ENCODE measurements at places on chromosomes 5 and 9.

GRCh38 chr9:129716091-129716490, 36.8 kb downstream of the PTGES start:
- no peak for DNase-seq
- H3K27me3 ChIP-seq: peaks cover 7% of the 10 kb centered on the region

DNA sequence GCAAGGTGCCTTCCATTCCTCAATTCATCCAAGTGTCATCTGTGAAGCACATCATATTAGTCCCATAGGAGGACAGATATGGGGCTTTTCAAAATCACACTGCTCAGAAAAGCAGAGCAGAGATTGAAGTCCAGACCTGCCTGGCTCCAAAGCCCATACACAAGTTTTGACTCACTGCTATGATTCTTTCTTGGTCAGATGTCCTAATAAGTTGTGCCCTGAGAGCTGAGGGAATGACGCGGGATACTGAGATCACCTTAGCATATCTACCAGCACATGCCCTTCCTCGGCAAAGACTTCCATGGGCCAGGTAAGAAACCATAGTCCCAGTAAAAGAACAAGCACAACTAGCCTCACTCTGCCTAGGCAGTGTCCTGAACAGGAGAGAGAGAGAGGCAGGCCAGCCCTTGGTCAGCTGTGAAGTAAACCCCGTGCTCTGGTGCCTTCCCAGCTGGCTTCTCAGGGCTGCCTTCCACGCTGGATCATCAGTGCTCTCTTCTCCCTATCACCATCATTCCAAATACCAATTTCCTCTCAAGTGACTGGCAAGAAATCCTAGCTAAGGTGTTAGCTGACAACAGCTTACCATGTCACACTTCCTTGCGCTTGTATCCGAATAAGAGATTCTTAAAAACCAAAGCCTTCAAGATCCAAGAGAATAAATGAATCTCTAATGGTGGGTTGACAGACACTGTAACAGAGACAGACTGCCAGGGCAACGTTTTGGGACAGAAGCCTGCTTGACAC, 73.2 kb downstream of the SIL1 start:
- H3K36me3 ChIP-seq: peaks cover 14% of the 10 kb centered on the region
- H3K4me1 ChIP-seq: peaks cover 9% of the 10 kb centered on the region
- DNase-seq: no peak
- no peak overlapping the region for H3K27ac ChIP-seq
- H3K4me3 ChIP-seq: no peak overlapping the region

- no peak overlapping the region for H3K4me3 ChIP-seq
- no peaks in the 10 kb centered on the region for H3K27me3 ChIP-seq
- no peak for DNase-seq
These were observed 404.8 kb downstream of the TLR4 start for GRCh38 chr9:118108971-118109370.

DNA sequence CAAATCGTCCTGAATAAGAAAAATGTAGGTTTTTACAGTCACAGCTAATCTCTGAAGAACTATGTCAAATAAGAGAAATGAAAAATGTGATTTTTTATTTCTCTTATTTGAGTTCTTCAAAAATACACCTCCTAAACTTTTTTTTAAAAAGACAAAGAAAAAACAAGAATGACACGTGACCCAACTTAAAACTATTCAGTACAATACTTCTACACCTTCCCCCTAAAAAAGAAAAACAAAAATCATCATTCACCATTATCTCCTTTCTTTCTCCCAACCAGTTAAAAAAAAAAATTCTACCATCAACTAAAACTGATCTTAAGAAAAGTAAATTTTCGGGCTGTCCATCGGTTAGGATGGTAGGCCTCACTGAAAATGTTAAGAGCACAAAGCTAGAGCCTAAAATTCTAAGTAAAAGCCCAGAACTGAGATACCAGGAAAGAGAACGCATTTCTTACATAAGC, 2.1 kb downstream of the RNF145 start:
- no peak for DNase-seq
- H3K36me3 ChIP-seq: peaks cover 7% of the 10 kb centered on the region
- no peaks in the 10 kb centered on the region for H3K27me3 ChIP-seq
- H3K4me1 ChIP-seq: peaks cover 52% of the 10 kb centered on the region

DNA sequence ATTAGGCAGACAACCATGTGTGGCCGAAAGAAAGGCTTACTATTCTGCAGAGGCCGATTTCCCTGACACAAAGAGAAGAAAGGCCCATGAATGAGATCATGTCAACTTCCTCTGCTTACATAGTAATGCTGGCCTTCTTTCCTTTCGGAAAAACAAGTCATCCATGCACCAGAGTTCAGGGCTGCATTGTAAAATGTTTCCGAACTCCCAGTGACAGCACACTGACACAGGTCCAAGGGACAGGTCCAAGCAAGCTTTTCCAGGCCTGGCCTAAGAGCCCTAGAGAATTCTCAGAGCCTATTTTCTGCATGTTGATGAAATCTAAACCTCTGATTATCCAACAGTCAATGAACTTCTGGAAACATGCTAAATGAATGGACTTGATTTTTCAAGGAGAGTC, 140.9 kb downstream of the ZNF608 start:
- H3K36me3 ChIP-seq: peaks cover 8% of the 10 kb centered on the region
- DNase-seq: no peak
- H3K4me3 ChIP-seq: peak overlapping the region; percentile 41
- peaks cover 14% of the 10 kb centered on the region for H3K4me1 ChIP-seq
- H3K27ac ChIP-seq: peak overlapping the region; percentile 54

DNA sequence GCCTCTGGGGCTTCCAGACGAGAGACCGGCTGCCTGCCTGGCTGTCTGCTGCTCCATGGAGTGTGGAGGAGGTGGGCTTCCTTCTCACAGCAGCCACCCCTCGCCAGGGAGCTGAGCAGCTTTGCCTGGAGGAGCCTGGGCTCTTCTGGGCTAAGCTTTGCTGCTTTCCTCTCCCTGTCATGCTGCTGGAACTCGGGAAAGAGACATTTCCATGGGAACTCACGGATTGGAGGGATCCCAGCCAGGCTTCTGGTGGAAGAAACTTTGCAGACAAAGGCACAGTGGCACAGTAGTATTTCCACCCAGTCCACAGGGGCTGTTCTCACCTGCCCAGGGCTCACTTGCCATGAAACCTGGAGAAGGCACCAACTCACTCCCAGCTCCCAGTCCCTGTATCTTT, 5.6 kb upstream of the NTNG2 start:
- peaks cover 14% of the 10 kb centered on the region for H3K4me1 ChIP-seq
- H3K27me3 ChIP-seq: peaks cover 86% of the 10 kb centered on the region
- no peak overlapping the region for H3K4me3 ChIP-seq
- H3K27ac ChIP-seq: no peak overlapping the region
- H3K36me3 ChIP-seq: no peaks in the 10 kb centered on the region

DNA sequence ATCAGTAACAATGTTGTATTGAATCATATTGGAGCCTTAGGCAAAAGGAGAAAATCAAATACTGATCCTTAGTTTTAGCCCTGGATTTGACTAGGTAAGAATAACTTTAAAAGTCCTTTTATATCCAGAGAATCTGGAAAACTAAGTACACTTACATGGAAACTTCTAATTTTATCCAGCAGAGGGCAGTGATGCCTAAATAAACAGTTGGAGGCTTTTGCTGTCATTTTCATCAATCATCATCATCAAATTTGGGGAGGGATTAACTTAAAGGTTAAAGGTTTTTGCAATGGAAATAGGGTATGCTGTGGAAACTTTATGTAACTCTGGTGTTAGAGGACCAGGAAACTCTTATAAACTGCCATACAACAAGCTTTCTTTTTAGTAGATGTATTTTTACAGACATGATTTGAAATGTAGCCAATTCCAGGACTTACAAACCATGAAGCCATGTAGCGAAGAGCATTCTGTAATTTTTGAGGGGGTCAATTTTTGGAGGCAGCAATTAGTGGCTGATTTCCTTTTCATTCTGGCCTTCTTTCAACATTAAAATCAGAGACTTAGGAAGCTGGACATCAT, 112.7 kb downstream of the OSTF1 start:
- H3K4me1 ChIP-seq: no peaks in the 10 kb centered on the region
- no peak overlapping the region for H3K27ac ChIP-seq
- H3K27me3 ChIP-seq: no peaks in the 10 kb centered on the region

- H3K27ac ChIP-seq: no peak overlapping the region
- H3K36me3 ChIP-seq: peaks cover 3% of the 10 kb centered on the region
- peaks cover 5% of the 10 kb centered on the region for H3K4me1 ChIP-seq
- no peaks in the 10 kb centered on the region for H3K27me3 ChIP-seq
- H3K4me3 ChIP-seq: no peak overlapping the region
These were observed 140.6 kb downstream of the COMMD10 start for GRCh38 chr5:116225281-116225922.

- H3K36me3 ChIP-seq: no peaks in the 10 kb centered on the region
- H3K4me3 ChIP-seq: peak within 1 kb of the TSS; percentile 89
- H3K27ac ChIP-seq: peak within 1 kb of the TSS; percentile 91
- peak; percentile 83 for DNase-seq
- H3K27me3 ChIP-seq: peaks cover 65% of the 10 kb centered on the region
These were observed at the start of gene F2RL1 for GRCh38 chr5:76818844-76819831. TSS of gene F2RL1 (plus strand) at chr5:76819030. CDS start at chr5:76819183, 153 bp downstream.

- no peak for DNase-seq
- H3K27me3 ChIP-seq: no peaks in the 10 kb centered on the region
- peaks cover 20% of the 10 kb centered on the region for H3K4me1 ChIP-seq
- H3K36me3 ChIP-seq: no peaks in the 10 kb centered on the region
- peak overlapping the region; percentile 83 for H3K27ac ChIP-seq
- no peak overlapping the region for H3K4me3 ChIP-seq
These were observed 90.3 kb upstream of the ZNF366 start for GRCh38 chr5:72597456-72597948.

GRCh38 chr5:178589180-178590140, 733 bp downstream of the COL23A1 start:
- H3K27ac ChIP-seq: no peak overlapping the region
- H3K36me3 ChIP-seq: peaks cover 11% of the 10 kb centered on the region
- DNase-seq: no peak

- no peak for DNase-seq
- H3K27me3 ChIP-seq: peaks cover 41% of the 10 kb centered on the region
- H3K36me3 ChIP-seq: no peaks in the 10 kb centered on the region
- H3K27ac ChIP-seq: no peak overlapping the region
These were observed 10.4 kb upstream of the TOMM5 start for GRCh38 chr9:37602817-37603216.

DNA sequence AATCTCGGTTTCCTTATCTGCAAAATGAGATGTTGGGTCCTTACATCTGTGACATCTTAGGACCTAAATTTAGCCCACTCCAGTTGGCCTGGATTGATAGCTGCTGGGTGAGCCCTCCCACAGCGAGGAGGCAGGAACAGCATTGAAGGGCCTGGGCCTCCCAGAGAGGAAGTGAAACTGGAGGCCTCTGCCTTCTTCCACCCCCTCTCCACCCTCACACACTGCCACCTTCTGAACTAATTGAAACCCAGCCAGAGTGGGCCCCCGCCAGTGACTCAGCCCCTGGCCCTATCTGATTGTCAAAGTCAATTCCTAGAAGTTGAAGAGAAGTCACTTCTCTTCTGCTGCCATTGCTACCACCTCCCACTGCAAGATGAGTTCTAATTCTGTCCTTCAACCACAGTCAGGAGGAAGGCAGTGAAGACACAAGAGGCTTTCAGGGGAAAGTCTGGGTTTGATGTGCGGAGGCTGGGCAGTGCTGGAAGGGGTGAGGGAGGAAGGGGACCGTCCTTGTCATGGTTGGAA, 55.2 kb upstream of the NEK6 start:
- H3K4me1 ChIP-seq: no peaks in the 10 kb centered on the region
- H3K4me3 ChIP-seq: no peak overlapping the region
- peaks cover 14% of the 10 kb centered on the region for H3K27me3 ChIP-seq
- DNase-seq: no peak
- H3K27ac ChIP-seq: no peak overlapping the region
- H3K36me3 ChIP-seq: no peaks in the 10 kb centered on the region

GRCh38 chr5:122129306-122129705, at the start of gene ZNF474:
TSS of gene ZNF474 (plus strand) at chr5:122129546. CDS start at chr5:122151991, 22,445 bp downstream.
- H3K4me3 ChIP-seq: peak within 1 kb of the TSS; percentile 34
- no peaks in the 10 kb centered on the region for H3K27me3 ChIP-seq
- DNase-seq: no peak
- H3K36me3 ChIP-seq: no peaks in the 10 kb centered on the region

DNA sequence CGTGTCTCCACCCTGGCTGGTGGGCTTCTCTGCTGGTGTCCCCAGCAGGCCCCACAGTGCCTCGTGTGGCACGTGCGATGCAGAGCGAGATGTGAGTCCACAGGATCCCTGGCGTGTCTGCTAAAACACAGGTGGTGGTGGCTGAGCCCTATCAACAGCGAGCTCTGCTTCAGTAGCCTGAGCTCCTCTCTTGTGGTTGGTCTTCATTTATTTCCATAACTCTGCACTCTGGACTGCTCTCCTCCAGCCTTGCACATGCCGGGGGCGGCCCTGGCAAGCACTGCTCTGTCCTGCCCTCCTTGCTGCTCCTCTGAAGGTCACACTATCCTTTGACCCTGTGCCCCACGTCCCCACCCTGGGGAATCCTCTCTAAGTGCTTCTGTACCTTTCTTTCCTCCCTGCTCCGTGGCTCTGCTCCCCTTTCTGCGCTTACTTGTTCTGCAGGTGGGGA, 59.2 kb downstream of the NSUN2 start:
- no peaks in the 10 kb centered on the region for H3K36me3 ChIP-seq
- no peak overlapping the region for H3K27ac ChIP-seq
- peak; percentile 58 for DNase-seq
- H3K4me1 ChIP-seq: no peaks in the 10 kb centered on the region

GRCh38 chr5:16552666-16553343, 64.0 kb downstream of the RETREG1 start:
- no peak for DNase-seq
- no peaks in the 10 kb centered on the region for H3K36me3 ChIP-seq
- H3K4me3 ChIP-seq: no peak overlapping the region
- H3K27ac ChIP-seq: no peak overlapping the region
- no peaks in the 10 kb centered on the region for H3K27me3 ChIP-seq
- H3K4me1 ChIP-seq: peaks cover 4% of the 10 kb centered on the region

GRCh38 chr5:84403773-84404172, 19.1 kb upstream of the EDIL3 start:
- no peaks in the 10 kb centered on the region for H3K4me1 ChIP-seq
- H3K36me3 ChIP-seq: no peaks in the 10 kb centered on the region
- H3K27ac ChIP-seq: no peak overlapping the region
- no peaks in the 10 kb centered on the region for H3K27me3 ChIP-seq

DNA sequence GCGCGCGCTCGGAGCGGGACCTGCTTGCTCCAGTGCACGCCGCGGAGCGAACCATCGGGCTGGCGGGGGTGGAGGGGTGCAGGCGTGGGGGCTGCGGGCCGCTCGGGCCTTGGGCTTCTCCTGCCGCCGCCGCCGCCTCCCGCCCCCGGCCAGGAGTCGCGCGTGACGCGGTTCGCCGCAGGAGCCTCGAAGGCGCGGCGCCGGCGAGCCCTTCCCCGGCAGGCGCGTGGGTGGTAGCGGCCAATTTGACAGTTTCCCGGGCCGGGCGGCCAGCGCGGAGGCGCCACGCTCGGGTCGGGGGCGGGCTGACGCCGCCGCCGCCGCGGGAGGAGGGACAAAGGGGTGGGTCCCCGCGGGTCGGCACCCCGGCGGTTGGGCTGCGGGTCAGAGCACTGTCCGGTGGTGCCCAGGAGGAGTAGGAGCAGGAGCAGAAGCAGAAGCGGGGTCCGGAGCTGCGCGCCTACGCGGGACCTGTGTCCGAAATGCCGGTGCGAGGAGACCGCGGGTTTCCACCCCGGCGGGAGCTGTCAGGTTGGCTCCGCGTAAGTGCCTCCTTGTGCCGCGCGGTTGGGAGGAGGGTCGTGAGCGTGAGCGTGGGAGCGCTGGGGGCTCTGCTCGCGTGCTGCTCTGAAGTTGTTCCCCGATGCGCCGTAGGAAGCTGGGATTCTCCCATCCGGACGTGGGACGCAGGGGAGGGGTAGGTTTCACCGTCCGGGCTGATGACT, at the start of gene TJP2:
Gene TJP2 (plus strand): TSS at position 387 of the 725 bp plus-strand sequence. CDS start 96 bp downstream, at position 483.
- peak; percentile 77 for DNase-seq
- peak within 1 kb of the TSS; percentile 92 for H3K27ac ChIP-seq
- H3K4me1 ChIP-seq: peaks cover 45% of the 10 kb centered on the region
